Tibial artery (tissue), 4 donors: ENCODE measurements at places on chromosomes 6 and 20.
A peak's percentile ranks its signal among the peaks of the same experiment; 100 is the strongest.

DNA sequence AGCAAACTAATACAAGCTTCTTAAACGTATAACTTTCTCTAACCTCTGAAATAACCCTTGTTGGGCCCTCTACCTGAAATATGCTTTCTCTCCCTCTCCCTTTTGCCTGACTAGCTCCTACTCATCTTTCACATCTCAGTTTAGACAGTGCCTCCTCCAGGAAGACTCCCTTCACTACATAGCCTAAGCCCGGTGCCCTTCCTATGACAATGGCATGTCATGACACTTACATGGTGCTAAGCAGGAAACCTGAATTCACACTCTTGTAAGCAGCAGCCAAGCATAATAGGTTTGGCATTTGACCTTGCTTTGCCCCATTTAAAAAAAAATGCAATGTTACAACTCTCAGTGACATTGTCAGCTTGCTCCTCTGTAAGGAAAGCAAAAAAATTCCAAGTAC is 33.1 kb upstream of the FBXL4 start:
- H3K4me1 ChIP-seq: peaks cover 26% of the 10 kb centered on the region
- H3K36me3 ChIP-seq: no peaks in the 10 kb centered on the region
- H3K27ac ChIP-seq: no peak overlapping the region
- no peaks in the 10 kb centered on the region for H3K27me3 ChIP-seq

DNA sequence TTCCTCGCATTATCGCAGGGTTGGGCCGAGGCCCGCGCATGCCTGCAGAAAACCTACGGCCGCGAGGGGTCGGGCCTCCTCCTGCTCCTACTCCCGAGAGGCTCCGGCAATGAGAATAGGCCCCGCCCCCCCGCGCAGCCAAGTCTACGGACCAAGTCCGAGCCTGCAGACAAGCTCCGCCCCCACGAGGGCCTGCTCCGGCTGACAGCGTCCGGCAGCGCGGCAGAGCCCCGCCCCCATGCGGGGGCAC is 3.1 kb upstream of the GPSM3 start:
- peak; percentile 100 for DNase-seq
- H3K4me1 ChIP-seq: peaks cover 36% of the 10 kb centered on the region
- no peaks in the 10 kb centered on the region for H3K36me3 ChIP-seq
- H3K27me3 ChIP-seq: peaks cover 2% of the 10 kb centered on the region

GRCh38 chr6:13660893-13661292 is 45.8 kb downstream of the NOL7 start:
- H3K27me3 ChIP-seq: no peaks in the 10 kb centered on the region
- peaks cover 10% of the 10 kb centered on the region for H3K4me1 ChIP-seq
- no peak overlapping the region for H3K27ac ChIP-seq
- H3K36me3 ChIP-seq: no peaks in the 10 kb centered on the region
- no peak overlapping the region for H3K4me3 ChIP-seq

GRCh38 chr6:112178846-112179245 is 75.5 kb downstream of the LAMA4 start:
- no peaks in the 10 kb centered on the region for H3K27me3 ChIP-seq
- no peaks in the 10 kb centered on the region for H3K4me1 ChIP-seq
- H3K27ac ChIP-seq: no peak overlapping the region
- H3K36me3 ChIP-seq: peaks cover 30% of the 10 kb centered on the region
